ENCODE measurements at places on chromosomes 1 and 21. TPM values are rescaled to one million over a fixed set of nuclear protein-coding genes. Genes with fewer than 3 reads are reported as not detected.

- no peak for DNase-seq
- H3K36me3 ChIP-seq = peaks cover 10% of the 10 kb centered on the region
- H3K4me3 ChIP-seq = no peak overlapping the region
- no peak overlapping the region for H3K27ac ChIP-seq
Measured at GRCh38 chr1:101003012-101003650, 22.5 kb downstream of the DPH5 start.

GRCh38 chr21:36532769-36533467 is 53.0 kb upstream of the CLDN14 start:
- peaks cover 11% of the 10 kb centered on the region for H3K4me1 ChIP-seq
- no peaks in the 10 kb centered on the region for H3K36me3 ChIP-seq
- no peak overlapping the region for H3K4me3 ChIP-seq
- no peak for DNase-seq
- H3K27ac ChIP-seq = no peak overlapping the region

DNA sequence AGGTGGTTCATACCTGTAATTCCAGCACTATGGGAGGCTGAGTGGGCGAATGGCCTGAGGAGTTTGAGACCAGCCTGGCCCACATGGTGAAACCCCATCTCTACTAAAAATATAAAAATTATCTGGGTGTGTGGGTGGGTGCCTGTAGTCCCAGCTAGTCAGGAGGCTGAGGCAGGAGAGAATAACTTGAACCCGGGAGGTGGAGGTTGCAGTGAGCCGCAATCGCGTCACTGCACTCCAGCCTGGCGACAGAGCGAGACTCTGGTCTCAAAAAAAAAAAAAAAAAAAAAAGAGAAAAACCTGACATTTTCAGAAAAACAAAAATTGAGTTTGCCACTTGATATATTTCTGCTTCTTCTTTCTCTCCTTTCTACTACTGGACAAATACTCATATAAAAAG is 24.3 kb downstream of the CA6 start:
- DNase-seq = no peak
- H3K36me3 ChIP-seq = no peaks in the 10 kb centered on the region
- peaks cover 4% of the 10 kb centered on the region for H3K4me1 ChIP-seq
- H3K4me3 ChIP-seq = no peak overlapping the region
- H3K27me3 ChIP-seq = no peaks in the 10 kb centered on the region

DNA sequence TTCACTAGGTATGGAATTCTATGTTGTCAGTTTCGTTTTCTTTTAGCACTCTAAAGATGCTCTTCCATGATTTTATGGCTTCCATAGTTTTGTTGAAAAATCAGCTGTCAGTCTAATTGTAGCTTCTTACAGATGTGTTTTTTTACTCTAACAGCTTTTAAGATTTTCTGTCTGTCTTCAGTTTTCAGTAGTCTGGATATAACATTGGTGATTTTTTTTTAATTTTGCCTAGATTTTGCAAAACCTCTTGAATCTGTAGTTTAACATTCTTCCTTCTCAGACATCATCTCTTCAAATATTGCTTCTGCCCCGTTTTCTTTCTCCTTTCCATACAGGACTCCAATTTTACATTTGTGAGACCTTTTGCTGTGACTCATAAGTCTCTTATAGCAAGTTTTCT is 17.9 kb upstream of the DYRK1A start:
- H3K27ac ChIP-seq = no peak overlapping the region
- DNase-seq = no peak
- no peaks in the 10 kb centered on the region for H3K27me3 ChIP-seq
- peaks cover 10% of the 10 kb centered on the region for H3K36me3 ChIP-seq

DNA sequence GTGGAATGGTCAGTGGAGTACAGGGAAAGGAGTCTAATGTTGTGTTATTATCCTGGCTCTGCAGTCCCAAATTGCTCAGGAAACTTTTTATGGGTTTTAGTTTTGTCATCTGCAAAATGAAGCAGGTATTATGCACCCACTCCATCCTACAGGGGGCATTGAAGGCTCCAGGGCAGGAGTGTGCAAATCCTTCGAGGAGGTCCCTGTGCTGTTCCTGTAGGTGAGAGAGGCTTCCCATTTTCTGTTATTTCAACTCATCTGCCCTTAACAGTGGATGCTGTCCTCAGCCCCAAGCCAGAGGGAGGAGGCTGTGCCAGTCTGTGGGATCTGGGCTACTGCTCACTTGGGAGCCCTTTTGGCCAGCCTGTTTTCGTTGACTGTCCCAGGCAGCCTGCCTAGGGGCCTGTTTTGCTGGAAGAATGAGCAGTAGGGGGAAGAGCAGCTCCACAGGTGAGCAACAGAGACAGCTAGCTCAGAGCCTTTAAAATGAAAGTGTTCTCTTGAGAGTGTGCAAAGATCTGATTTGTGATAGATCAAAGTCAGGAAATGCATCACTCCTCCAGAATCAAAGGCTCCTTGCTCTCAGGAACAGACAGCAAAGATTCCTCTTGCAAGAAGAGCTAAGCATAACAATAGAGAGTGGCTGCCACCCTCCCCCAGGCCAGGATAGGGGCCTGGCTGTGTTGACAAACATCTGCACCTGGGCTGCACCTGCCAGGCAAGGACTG is 317.6 kb upstream of the PROX1 start:
- peaks cover 4% of the 10 kb centered on the region for H3K27me3 ChIP-seq
- H3K27ac ChIP-seq = no peak overlapping the region
- no peak for DNase-seq
- H3K4me3 ChIP-seq = no peak overlapping the region

GRCh38 chr1:21569820-21570527 is 60.8 kb downstream of the ALPL start:
- no peaks in the 10 kb centered on the region for H3K27me3 ChIP-seq
- no peaks in the 10 kb centered on the region for H3K36me3 ChIP-seq
- H3K4me1 ChIP-seq = peaks cover 40% of the 10 kb centered on the region
- no peak overlapping the region for H3K27ac ChIP-seq

GRCh38 chr1:91383456-91383855 is 21.2 kb downstream of the HFM1 start:
- no peaks in the 10 kb centered on the region for H3K36me3 ChIP-seq
- H3K27me3 ChIP-seq = no peaks in the 10 kb centered on the region
- no peak for DNase-seq
- no peak overlapping the region for H3K4me3 ChIP-seq
- no peak overlapping the region for H3K27ac ChIP-seq
- H3K4me1 ChIP-seq = peaks cover 11% of the 10 kb centered on the region

DNA sequence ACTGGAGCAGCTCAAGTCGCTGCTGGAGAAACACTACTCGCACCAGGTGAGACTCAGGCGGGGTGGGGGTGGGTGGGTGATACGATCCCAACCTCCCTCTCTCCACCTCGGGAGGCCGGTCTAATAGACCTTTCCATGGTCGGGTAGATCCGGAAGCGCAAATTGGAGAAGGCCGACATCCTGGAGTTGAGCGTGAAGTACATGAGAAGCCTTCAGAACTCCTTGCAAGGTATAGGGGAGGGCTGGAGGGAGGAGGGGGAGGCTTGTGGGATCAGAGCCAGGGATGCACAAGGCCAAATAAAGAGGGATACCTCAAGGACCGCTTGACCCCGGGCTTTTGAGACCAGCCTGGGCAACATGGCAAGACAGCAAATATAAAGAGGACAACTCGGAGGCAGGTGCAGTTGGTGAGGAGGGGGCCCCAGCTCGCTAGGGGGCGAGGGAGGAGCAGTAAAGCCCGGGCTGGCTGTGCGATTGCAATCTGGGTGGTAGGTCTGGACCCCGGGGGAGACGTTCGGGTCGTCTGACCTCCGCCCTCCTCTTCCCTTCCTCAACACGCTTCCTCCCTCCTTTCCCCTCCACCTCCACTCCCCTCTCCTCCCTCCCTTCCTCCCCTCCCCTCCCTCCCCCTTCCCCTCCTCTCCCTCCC is 546 bp downstream of the HES3 start:
- H3K4me3 ChIP-seq = no peak overlapping the region
- no peak overlapping the region for H3K27ac ChIP-seq
- H3K36me3 ChIP-seq = no peaks in the 10 kb centered on the region
- peaks cover 15% of the 10 kb centered on the region for H3K4me1 ChIP-seq
- no peak for DNase-seq

GRCh38 chr1:165173409-165173808 is 183.1 kb downstream of the LMX1A start:
- H3K27ac ChIP-seq = no peak overlapping the region
- H3K27me3 ChIP-seq = no peaks in the 10 kb centered on the region
- no peaks in the 10 kb centered on the region for H3K36me3 ChIP-seq

DNA sequence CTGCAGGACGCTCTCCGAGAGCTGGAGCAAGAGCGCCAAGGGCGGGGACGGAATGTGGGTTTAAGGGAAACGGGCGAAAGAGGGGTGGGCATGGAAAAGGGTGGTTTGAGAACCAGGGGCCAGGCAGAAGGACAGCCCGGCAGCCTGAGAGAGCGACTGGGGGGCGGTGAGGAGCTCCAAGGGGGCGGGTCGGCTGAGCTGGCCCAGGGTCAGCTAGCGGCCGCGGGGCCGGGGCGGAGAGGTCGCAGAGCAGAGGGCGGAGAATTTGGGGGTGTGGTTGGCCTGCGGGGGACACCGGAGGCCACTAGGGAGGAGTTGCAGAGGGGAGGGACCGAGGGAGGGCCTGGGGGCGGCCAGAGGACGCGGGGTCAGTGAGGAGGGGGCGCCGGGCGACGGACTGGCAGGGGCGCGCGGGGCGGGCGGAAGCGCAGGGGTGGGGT is 54.7 kb downstream of the NDUFS5 start:
- H3K27me3 ChIP-seq = peaks cover 10% of the 10 kb centered on the region
- H3K27ac ChIP-seq = no peak overlapping the region
- H3K4me1 ChIP-seq = peaks cover 8% of the 10 kb centered on the region
- no peaks in the 10 kb centered on the region for H3K36me3 ChIP-seq
- DNase-seq = peak; percentile 73

DNA sequence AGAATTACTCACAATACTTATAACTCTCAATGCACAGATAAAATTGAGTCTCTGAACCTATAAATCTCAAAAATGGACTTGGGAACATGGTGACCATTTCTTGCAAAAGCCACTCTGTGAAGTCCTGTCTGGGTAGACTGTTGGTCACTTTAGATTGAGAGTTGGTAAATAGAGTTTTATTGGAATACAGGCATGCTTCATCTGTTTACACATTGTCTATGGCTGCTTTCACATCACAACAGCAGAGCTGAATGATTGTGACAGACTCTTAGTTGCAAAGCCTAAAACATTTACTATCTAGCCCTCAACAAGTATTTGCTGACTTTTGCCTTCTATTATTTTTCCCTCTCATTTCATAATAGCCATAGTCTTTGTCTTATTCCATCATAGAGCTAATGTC is 24.1 kb upstream of the ASPM start:
- H3K36me3 ChIP-seq = peaks cover 23% of the 10 kb centered on the region
- no peak overlapping the region for H3K27ac ChIP-seq
- H3K4me1 ChIP-seq = no peaks in the 10 kb centered on the region
- H3K27me3 ChIP-seq = no peaks in the 10 kb centered on the region
- no peak overlapping the region for H3K4me3 ChIP-seq

- H3K36me3 ChIP-seq = peaks cover 2% of the 10 kb centered on the region
- no peak overlapping the region for H3K27ac ChIP-seq
- H3K4me1 ChIP-seq = peaks cover 12% of the 10 kb centered on the region
- no peak for DNase-seq
- H3K4me3 ChIP-seq = peak overlapping the region; percentile 65
- peaks cover 26% of the 10 kb centered on the region for H3K27me3 ChIP-seq
Measured at GRCh38 chr1:12167493-12168429, 970 bp downstream of the TNFRSF1B start.

DNA sequence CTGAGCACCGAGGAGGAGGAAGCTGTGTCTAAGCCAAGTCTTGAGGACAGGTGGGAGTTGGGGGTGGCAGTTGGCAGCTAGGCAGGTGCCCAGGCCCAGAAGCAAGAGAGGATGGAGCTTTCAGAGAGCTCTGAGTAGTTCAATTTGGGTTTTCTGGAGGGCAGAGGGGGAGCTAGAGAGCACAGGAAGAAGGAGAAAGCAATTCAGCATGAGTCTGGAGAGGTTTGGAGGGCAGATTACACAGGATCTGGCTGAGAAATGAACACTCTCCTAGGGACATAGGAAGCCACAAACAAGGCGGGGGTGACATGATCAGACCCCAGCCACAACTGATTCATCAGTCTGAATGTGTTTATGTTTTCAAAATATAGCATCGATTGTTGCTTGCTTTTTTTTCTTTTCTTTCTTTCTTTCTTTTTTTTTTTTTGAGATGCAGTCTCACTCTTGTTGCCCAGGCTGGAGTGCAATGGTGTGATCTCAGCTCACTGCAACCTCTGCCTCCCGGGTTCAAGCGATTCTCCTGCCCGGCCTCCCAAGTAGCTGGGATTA is 23.8 kb downstream of the PTPRF start:
- H3K36me3 ChIP-seq = peaks cover 9% of the 10 kb centered on the region
- DNase-seq = no peak
- no peak overlapping the region for H3K4me3 ChIP-seq
- no peak overlapping the region for H3K27ac ChIP-seq

DNA sequence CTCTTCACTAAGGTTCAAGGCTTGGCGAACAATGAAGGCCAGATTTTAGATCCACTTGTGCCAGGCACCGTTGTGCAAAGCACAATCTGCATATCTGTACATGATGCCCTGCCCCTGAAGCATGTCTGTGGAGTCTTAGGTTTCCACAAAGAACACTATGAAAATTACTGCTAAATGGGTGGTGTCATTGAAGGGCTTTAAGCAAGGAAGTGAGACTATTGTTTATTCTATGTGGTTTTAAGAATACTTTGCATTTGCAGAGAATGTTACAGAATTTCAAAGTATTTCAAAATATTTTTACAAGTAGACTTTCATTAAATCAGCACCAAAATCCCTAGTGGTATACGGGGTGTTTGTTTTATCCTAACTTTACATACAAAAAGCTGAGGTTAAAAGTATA is 8.8 kb downstream of the TSEN15 start:
- H3K27ac ChIP-seq = peak overlapping the region; percentile 77
- H3K4me3 ChIP-seq = no peak overlapping the region
- peaks cover 74% of the 10 kb centered on the region for H3K4me1 ChIP-seq
- H3K27me3 ChIP-seq = no peaks in the 10 kb centered on the region
- no peak for DNase-seq

NHLH1 gene
- 0.18 TPM for total RNA-seq

PCAT6 gene
- total RNA-seq = 4.5 TPM

SCYL3 gene
- total RNA-seq = 6.3 TPM

AVPR1B gene
- total RNA-seq = not detected

DNAI4 gene
- 9.6 TPM for total RNA-seq

ACTL8 gene
- total RNA-seq = not detected

Measured in chondrocyte (in vitro differentiated cells).